D721Med (cell line): ENCODE measurements at places on chromosomes 1 and 21.

GRCh38 chr1:110495926-110496600, 22.9 kb downstream of the KCNA10 start:
- peak; percentile 77 for DNase-seq

- DNase-seq, result no peak
Measured at GRCh38 chr1:213724640-213725536, 262.9 kb upstream of the PROX1 start.

DNA sequence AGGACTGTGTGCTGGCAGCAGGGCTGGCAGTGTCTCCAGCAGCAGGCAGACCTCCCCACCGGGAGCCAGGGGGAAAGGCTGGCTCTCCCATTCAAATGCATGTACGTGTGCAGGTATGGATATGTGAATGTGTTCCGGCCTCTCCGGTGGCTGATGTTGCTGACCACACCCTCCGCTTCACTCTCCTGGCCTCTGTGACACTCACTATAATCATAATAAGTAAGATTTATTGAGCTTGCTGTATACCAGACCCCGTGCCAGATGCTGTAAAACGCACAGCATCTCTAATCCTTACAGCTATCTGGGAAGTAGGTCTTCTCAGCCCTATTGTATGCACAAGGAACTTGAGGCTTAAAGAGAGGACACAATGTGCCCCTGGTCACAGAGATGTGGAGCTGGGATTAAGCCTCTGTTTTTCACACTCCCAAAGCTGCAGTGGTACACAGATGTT, 20.5 kb upstream of the ARTN start:
- no peak for DNase-seq

GRCh38 chr1:116699605-116700004, 32.1 kb upstream of the IGSF3 start:
- no peak for DNase-seq

DNA sequence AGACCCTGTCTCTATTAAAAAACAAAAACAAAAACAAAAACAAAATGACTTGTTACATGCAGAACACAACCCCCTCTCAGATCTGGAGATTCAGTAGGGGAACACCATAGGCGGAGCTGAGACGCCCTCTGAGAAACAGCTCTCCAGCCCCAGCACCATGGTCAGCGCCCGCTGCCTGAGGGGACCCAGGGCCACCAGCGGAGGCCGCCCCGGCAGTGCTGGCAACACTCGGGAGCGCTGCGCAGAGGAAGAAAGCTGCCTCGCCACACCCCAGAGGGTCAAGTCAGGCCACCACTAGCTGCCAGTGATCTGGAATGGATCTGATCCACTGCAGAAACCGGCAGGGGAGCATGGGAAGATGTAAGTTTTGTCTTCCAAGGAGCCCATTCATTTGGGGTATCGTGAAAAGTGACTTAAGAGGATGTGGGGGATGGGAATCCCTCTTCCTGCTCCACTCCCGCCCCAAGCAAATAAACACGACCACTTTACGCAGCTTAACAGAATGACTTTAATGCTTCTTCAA, 3.1 kb downstream of the ACTA1 start:
- DNase-seq, result no peak

GRCh38 chr1:44609412-44609767, 64.9 kb downstream of the TMEM53 start:
- DNase-seq, result no peak

DNA sequence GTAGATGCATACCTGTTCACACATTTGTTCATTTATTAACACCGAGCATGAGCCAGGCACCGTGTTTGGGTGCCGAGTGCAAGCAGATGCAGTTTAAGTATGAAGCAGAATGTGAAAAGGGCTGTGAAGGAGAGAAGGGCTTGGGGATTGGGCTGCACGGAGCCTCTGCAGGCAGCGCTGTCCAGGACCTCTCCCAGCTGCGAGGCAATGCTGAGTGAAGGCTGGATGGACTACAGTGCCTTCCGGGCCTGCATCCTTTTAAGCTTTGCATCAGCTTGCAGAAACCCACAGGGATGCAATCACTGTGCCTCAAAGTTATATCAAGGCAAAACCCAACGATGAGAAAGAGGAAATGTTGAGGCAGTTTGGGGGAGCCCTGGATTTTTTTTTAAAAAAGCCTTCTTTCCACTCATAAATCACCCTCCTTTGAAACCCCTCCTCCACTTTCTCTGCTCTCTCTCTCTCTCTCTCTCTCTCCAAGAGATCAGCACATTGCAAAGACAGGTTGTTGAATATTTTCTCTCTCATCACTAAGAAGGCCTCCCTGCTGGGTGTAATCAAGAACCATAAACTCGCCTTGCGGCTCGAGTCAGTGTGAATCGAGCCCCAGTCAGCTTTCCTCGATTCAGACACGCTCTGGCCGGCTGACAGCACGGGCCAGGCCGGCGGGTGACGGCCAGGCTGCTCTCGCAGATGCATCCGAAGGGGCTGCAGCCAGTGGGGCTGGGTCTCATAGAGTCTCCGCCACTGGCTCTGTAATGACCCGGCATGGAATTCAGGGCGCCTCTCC, 89.2 kb upstream of the POU3F1 start:
- DNase-seq, result no peak

DNA sequence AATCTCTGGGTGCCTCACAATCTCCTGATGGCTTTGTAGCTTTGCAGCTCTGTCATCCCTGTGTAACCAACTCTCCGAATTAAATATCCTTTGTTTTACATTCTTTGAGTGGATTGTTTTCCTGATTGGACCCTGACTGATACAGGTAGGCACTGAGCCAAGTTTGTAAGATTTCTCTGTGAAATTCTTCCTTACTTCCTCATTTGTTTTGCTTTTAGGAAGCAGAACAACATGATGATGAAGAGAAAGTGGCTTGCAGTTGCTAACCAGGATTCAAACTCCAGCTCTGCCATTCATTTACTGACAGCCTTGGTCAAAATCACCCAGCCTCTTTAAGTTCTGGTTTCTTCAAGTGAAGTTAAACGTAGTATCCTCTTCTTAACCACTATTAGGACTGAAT, 452.3 kb downstream of the OMA1 start:
- no peak for DNase-seq

- DNase-seq, result no peak
Measured at GRCh38 chr1:119958223-119958622, 61.9 kb upstream of the ADAM30 start.

DNA sequence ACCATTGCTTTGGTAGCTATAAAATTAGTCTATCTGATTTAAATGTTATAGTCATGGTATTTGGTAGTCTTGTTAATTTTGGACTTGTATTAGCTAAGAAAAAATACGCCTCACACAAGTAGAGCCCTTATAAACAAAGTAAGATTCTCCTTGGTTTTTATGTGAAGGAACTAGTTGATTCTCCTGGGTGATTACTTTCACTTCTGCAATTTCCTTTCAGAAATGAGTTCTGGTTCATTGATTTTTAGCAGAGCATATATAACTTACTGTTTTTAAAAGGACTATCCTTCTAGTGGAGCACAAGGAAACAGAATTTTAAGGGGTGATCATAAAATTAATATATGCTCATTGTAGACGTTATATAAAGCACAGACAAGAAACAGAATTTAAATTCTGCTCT, 120.1 kb downstream of the BACH1 start:
- DNase-seq, result no peak

DNA sequence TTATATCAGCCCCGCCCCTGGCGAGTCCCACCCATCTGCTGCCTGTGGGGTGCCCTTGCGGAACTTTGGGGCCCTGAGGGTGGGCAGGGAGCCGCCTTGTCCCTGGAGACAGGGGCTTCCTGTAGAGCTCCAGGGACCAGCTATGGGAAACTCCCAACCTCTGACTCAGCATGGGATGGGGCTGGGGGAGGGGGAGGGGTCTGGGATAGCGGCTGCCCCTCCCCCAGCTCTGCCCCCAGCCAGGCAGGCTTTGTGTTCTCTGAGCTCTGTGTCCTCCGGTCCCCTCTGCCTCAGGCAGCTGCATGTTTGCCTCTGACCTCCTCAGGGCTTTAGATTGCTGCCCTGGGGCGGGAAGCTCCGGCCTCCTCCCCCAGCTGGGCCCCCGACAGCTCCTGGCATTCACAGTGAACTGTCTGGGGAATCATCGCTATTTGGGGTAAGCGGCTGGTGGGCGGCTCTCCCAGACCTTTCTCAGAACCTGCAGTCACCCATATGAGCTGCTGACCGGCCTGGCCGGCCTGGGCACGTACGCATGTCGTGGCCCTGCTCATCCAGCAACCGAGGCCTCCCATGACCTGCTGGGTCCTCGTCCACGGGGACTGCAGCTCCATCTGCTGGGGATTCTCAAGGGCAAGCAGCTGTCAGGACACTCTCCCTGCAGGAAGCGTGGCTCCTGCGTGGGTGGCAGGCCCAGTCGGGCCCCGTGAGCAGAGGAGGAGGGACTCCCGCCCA, 17.1 kb downstream of the ARHGEF16 start:
- DNase-seq, result no peak

DNA sequence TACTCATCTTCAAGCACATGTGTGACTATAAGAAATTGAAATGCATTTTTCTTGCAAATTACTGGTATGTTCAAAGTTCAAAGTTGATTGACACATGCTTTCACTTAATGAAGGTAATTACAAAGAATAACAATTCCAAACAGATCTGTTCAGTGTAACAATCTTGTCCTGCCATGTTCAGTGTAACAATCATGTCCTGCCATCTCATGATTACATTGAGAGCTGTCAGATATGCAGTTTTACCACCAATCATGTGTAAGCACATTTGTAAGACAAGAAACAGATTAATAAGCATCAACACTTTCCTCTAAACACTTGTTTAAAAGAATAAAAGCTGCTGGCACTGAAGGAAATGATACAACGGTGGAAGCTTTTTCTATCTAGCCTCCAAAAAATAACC, 80.3 kb upstream of the ZNF281 start:
- no peak for DNase-seq

- no peak for DNase-seq
Measured at GRCh38 chr1:221915764-221916163, 173.9 kb upstream of the DUSP10 start.

GRCh38 chr1:211975152-211975941, 60.0 kb downstream of the INTS7 start:
- no peak for DNase-seq

GRCh38 chr1:98991127-98992012, 13.3 kb downstream of the PLPPR5 start:
- DNase-seq, result no peak

DNA sequence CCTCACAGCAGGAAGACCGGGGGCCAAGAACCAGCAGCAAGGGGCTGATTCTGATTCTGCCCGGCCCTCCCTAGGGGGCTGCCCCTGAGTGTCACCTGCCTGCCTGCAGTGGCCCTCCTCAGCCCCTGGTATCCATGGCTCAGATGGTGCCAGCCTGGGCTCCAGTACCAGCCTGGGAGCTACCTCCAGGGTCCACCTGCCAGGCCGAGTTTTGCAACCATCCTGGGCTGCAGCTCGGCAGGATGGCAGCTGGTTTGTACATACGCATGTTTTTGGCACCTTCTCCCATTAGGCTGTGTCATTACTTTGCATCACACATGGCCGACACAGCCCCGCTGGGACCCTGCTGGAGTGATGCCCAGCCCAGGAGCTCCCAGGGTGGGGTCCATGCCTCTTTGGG, 93.3 kb upstream of the WNT4 start:
- no peak for DNase-seq

DNA sequence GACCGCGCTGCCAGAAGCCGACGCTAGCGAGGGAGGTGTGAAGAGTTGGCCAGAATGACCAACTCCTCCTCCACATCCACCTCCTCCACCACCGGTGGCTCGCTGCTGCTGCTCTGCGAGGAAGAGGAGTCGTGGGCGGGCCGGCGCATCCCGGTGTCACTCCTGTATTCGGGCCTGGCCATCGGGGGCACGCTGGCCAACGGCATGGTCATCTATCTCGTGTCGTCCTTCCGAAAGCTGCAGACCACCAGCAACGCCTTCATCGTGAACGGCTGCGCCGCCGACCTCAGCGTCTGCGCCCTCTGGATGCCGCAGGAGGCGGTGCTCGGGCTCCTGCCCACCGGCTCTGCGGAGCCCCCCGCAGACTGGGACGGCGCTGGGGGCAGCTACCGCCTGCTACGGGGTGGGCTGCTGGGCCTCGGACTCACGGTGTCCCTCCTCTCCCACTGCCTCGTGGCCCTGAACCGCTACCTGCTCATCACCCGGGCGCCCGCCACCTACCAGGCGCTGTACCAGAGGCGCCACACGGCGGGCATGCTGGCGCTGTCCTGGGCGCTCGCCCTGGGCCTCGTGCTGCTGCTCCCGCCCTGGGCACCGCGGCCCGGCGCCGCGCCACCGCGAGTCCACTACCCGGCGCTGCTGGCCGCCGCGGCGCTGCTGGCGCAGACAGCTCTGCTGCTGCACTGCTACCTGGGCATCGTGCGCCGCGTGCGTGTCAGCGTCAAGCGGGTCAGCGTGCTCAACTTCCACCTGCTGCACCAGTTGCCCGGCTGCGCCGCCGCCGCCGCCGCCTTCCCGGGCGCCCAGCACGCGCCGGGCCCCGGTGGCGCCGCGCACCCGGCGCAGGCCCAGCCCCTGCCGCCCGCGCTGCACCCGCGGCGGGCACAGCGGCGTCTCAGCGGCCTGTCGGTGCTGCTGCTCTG, 1.2 kb downstream of the GPR88 start:
- no peak for DNase-seq

GRCh38 chr1:68958958-68959357, 462.1 kb upstream of the DEPDC1 start:
- no peak for DNase-seq

DNA sequence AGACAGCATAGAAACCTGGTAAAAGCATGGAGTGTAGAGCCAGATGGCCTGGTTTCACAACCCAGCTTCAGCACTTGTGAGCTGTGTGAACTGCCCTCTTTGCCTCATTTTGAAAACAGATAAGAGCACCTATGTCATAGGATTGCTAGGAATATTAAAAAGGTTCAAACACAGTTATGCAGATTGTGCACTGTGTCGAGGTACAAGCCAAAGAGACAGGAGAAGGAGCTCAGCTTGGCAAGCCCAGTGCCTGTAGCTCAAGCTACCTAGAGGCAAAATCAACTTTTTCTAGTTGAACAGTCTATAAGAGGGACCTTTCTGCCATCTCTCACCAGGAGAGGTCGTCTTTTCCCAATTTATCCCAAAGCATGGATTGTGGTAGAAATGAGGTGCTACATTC, 5.0 kb downstream of the CHODL start:
- no peak for DNase-seq

DNA sequence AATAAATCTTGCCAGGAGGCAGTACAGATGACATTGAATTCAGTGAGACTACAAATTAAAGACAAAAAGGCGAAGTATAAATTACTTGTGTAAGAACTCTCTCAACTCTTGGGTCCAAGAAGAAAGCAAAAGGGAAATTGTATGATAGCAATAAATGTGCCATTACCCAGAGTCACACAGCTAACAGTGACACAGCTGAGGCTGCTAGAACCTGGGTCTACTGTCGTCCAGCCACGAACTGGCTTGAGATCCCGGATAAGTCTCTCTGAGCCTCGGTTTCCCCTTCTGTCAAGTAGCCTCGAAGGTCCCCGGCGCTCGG, 362 bp upstream of the ROR1 start:
- DNase-seq, result no peak

GRCh38 chr21:43194303-43195120, 25.7 kb downstream of the CRYAA start:
- no peak for DNase-seq

GRCh38 chr1:230743899-230744298, 3.3 kb upstream of the CAPN9 start:
- DNase-seq, result no peak

- no peak for DNase-seq
Measured at GRCh38 chr21:46552865-46553379, 52.0 kb downstream of the S100B start.
